Transverse colon (tissue), 4 donors: ENCODE measurements at places on chromosomes 7 and 10. TPM values are rescaled to one million over a fixed set of nuclear protein-coding genes. Genes with fewer than 3 reads are reported as not detected.

DNA sequence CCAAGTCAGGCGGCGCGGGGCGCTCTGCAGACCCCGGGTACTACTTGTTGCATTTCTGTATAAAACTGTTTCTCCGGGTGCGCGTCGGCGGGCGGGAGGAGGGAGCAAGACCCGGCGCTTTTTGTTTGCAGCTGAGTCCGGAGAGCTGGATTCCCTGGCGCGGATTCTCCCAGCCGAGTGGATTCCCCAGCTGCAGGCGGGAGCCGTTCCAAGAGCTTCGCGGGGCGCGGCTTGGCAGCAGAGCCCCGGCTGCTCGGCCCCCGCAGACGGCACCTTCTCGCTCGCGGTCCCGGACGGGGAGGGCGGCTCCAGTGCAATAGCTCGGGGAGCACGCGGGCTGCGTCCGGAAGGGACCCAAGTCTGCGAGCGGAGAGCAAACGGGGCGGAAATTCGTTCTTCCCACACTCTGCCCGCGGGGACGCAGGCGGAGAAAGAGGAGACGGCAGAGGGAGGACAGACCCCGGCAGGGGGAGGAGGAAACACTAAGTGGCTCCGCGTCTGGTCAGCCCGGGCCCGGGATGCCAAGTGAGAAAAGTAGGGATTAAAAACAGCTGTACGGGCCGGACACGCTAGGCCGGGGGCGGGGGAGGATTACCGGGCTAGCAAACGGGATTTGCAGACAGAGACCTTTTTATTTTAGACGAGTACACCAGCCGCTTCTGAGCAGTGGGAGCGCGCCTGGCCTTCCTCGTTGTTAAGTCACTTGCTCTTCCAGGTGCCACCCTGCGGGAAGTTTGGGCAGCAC lies at the start of gene TRIL:
TRIL (minus strand) TSS at position 96 of the 745 bp plus-strand sequence. CDS start 284 bp downstream, outside the sequence.
- DNase-seq, result peak; percentile 63

DNA sequence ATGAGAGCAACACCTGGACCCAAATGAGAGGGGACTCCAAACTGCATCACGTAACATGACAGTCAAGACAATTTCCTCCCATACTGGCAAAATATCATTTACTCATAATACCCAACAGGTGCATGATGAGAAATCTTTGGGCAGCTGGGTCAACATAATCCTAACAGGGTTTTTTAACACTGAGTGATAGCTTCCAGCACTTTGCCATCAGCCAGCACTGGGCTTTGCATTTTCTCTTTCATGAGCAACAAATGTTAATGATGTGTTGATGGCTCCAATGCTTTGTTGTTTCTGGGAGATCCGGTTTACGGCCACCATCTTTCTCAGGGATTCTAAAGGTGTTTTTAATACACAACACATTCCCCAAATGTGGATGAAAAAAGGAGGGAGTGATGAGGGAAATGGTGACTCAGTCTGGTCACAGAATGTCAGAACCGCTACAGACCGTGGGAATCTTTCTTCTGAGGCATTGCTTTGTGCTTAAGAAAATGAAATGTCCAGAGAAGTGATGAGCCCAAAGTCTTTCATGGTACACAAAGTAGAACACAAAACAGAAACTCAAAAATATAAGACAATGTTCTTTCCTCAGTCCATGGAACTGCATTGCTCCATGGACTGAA lies 705.7 kb upstream of the IGFBP3 start:
- DNase-seq, result no peak

DNA sequence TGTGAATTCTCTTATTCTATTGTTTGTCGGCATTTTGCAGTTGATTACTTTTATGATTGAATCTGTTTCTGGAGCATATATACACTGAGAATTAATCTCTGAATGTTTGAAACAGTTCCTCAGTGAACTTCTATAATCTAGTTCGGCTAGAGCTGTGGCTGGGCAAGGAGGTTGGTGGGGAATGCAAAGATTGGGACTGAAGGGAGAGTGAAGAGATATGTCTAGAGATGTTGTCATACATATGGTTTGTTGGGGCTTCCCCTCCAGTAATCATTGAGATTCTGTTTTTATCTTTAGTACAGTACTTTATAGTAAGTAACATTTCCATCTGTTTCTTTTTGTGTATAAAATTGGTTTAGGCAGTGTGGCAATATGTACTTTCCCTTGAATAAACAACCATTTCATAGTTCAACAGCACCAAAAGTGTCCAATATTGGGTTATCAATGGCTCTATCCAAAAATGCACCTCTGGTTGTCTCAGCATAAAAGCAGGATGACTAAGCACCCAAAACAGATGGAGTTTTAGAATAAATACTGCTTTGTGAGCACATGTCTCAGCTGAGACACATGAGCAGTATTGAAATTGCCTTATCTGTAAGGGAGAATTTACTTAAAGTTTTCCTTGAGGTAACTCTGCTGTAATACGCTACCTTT lies 36.7 kb downstream of the WAC start:
- no peak for DNase-seq

GRCh38 chr7:85041605-85042216 lies 145.1 kb downstream of the SEMA3D start:
- DNase-seq, result peak; percentile 68

DNA sequence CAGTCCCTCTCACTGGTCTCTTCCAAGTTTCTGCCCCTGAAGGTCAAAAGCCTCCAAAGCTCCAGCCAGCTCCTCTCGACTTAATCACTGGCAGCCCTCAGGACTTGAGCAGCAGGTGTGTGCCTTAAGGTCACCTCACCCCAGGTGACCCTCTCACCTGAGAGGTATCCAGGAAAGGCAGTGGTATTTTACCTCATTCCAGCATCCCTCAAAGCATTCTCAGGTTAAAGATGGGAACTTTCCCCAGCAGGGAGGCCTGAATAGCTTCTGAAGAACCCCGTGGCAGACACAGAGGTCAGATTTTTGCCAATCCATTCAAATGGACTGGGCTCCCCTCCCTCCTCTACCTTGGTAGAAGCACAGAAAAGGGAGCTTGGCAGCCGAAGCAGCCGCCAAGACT lies 148.2 kb downstream of the GFRA1 start:
- no peak for DNase-seq

GRCh38 chr7:28748346-28748745 lies 209.8 kb downstream of the TRIL start:
- DNase-seq, result no peak

GRCh38 chr7:108724251-108725100 lies 154.8 kb downstream of the DNAJB9 start:
- no peak for DNase-seq

DNA sequence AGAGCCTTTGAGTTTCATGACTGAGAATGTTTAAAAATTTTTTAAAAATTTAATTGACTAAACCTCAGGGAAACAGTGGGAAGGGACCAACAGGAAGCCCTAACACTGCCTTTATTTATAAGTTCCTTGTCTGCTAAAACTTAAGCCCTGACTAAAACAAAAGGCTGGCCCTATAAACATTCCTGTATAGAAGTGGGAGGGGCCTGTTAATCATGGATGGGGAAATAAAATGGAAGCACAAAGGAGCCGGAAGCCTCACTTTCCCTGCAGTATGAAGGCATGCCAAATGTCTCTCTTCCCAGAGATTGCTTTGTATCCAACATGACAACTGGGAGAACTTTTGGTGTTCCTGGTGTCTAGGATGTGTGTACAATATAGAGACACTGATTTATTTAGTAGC lies 66.0 kb downstream of the VPS50 start:
- DNase-seq, result no peak

DNA sequence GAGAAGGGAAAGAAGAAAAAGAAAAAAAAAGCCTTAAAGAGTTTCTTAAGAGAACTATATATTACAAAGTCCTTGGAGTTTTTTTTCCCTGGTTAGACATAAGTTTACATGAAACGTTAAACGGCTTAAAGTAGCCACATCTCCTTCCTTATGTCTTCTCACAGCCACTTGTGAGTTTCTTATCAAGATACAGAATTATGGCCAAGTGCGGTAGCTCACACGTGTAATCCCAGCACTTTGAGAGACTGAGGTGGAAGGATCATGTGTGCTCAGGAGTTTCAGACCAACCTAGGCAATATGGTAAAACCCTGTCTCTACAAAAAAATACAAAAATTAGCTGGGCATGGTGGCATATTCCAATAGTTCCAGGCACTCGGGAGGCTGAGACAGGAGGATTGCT lies 54.3 kb downstream of the IKZF1 start:
- DNase-seq, result no peak

GRCh38 chr7:74290981-74291441 lies 1.8 kb downstream of the CLIP2 start:
- peak; percentile 65 for DNase-seq

GRCh38 chr7:28081016-28081415 lies 99.6 kb downstream of the JAZF1 start:
- DNase-seq, result peak; percentile 24

- no peak for DNase-seq
These were observed 16.6 kb upstream of the WNT8B start for GRCh38 chr10:100446130-100446761.

DNA sequence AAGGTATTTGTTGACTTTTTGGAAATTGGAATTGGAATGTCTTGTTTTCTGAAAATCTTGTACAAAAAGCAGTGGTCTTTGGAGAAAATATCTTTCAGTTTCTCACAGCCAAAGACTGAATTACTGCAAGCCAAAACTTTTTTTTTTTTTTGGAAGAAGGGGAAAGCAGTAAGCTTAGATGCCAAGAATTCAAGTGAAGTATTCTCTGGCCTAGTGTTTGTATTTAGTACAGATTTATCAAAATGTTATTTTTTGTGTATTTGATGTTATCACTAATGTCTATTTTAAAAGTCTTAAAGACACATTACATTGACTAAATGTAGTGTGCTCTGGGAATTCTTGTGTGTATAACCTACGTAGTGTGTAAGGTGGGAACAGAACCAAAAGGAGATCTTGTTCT lies 6.2 kb downstream of the TET1 start:
- DNase-seq, result no peak

DNA sequence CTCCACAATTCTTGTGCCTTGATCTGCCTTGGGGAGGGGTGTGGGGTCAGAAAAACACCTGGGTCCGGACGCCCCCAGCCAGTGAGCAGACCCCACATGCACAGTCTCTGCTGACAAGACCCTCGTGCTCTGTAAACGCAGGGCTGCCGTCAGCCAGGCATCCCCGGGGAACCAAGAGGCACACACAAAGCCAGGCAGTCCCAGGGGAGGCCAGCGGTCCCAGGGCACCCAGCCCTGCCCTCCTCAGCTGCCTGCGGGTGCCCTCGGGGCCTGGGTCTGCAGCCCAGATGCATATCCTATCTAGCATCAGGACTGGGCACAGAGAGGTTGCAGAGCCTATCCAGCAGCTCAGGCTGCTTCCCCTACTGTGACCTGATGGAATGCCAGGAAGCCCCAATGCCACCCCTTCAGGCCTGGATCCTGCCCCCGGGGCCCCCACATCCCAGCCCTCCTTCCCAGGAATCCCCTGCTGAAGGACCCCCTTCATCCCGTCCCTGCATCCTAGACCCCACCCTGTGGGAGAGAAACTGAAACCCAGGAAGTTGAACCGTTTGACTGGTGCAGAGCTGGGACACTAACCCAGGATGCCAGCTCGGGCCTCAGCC lies 92.4 kb downstream of the MICALL2 start:
- no peak for DNase-seq

- DNase-seq, result no peak
These were observed 688.0 kb upstream of the ANKRD30A start for GRCh38 chr10:36437367-36437766.

DNA sequence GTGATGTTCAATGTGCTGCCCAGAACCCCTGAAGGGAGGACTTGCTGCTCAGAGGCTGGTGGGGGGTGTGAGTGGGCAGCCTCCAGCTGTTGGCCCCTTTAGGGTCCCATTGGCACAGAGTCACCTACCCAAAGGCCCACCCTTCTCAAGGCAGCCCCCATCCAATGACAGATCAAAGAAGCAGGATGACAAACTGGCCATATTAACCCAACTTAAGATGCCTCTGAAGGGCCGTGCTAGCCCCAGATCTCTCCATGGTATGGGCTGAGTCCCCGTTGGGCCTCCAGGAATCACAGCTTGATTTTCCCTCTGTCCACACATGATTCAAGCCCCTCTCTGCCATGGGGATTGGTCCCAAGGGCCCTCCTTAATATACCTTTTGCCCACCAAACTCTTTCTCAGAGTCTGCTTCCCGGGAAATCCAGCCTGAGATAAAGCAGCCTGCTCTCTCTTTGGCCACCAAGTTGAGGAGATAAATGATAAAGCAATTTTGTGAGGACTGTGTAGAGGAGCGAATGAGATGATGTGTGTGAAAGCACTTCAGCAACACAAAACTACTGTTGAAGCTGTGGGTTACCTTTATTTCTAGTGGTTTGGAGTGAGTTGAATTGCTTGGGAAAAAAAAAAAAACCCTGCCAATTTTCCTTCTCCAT lies 38.2 kb upstream of the C10orf71 start:
- DNase-seq, result no peak

- no peak for DNase-seq
These were observed 792.1 kb downstream of the GRM8 start for GRCh38 chr7:126460664-126461063.

DNA sequence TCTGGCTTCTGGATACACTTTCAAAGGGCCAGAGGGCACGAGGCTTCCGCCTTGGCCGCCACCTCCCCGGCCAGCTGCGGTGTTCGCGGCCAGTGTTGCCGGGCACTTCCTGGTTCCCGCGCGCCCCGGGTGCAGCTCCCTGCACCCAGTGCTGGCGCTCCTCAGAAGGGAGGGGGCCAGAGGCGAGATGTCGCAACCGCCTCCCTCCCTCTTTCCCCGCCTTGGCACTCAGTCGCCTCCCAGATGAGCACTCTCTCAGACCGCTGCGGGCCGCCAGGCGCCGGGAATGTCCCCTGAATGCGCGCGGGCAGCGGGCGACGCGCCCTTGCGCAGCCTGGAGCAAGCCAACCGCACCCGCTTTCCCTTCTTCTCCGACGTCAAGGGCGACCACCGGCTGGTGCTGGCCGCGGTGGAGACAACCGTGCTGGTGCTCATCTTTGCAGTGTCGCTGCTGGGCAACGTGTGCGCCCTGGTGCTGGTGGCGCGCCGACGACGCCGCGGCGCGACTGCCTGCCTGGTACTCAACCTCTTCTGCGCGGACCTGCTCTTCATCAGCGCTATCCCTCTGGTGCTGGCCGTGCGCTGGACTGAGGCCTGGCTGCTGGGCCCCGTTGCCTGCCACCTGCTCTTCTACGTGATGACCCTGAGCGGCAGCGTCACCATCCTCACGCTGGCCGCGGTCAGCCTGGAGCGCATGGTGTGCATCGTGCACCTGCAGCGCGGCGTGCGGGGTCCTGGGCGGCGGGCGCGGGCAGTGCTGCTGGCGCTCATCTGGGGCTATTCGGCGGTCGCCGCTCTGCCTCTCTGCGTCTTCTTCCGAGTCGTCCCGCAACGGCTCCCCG lies at the start of gene FFAR4:
FFAR4 (plus strand) TSS at position 231 of the 842 bp plus-strand sequence; CDS start at position 287, 56 bp downstream.
- peak; percentile 58 for DNase-seq

Gene ALOX5
- 13.5 TPM for total RNA-seq

Gene CUL2
- total RNA-seq, result 15.4 TPM

Gene HNRNPA2B1
- total RNA-seq, result 362 TPM
